ENCODE measurements at places on chromosomes 7 and 10.

- no peak for DNase-seq
These were observed 270.8 kb downstream of the GATA3 start for GRCh38 chr10:8325024-8325980.

DNA sequence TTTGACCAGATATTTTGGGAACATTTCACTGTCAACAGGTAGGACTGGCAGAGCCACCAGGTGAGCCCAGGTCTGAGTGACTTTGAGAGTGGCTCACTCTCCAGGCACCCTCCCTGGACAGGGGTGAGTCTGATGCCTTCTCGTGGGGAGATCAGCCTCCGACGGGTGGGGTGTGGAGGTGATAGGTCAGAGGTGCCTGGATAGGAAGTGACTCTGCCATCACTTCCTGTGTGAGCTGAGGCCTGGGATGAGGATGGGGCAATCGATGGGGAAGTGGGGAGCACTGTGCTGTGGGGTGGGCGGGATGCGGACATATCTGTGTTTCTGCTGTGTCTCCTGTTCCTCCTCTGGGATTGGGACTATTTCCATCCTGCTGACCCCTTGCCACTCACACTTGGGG lies 34.6 kb downstream of the IFT22 start:
- DNase-seq, result no peak

DNA sequence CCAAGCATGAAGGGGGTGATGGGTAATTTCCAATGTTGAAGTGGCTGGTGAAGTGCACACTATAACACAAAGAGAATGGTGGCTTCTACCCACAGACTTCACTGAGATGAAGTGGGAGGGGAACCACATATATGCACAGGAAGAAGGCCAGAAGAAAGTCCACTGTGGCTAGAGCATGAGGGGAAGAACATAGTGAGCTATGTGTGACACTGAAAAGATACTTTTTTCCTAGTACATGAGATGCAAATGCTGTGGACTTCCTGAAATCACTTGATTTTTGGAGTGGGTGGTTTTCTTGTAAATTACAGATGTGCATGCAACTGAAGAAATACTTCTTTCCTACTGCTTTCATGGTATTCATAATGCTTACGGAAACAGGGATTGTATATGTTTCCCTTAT lies 115.6 kb upstream of the PHYHIPL start:
- no peak for DNase-seq

GRCh38 chr7:131948434-131949053 lies 392.1 kb upstream of the PODXL start:
- no peak for DNase-seq

DNA sequence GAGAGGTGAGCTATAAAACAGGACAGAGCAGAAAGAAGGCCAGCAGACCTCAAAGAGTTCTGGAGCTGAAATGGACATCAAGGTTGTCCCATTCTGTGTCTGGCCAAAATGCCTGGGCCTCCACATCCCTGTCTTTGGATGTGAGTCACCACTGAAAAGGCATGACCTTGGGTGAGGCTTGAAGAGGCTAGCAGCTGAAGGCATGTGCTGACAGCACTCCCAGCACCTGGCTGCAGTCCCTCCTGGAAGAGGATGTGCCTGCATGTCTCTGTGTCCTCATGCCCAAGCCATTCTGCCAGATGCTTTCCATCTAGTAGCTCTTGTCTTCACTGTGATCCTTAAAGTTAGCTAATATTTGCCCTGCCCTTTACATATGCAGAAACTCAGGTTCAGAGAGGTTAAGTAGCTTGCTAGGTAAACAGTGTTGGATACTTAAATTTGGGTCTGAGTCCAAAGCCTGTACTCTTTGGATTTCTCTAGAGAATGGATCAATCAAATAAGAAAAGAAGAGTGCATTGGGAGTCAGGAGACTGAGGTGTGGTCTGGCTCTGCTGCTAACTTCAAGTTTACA lies 35.8 kb downstream of the HECW1 start:
- no peak for DNase-seq

GRCh38 chr7:68547181-68547580 lies 1051.1 kb upstream of the AUTS2 start:
- no peak for DNase-seq

- DNase-seq, result peak; percentile 70
These were observed 15.3 kb downstream of the GPRIN2 start for GRCh38 chr10:46541017-46541661.

Measured in OCI-M1 (cell line).